Midbrain (tissue), 1 donor: ENCODE measurements at places on chromosomes 11 and 22.

DNA sequence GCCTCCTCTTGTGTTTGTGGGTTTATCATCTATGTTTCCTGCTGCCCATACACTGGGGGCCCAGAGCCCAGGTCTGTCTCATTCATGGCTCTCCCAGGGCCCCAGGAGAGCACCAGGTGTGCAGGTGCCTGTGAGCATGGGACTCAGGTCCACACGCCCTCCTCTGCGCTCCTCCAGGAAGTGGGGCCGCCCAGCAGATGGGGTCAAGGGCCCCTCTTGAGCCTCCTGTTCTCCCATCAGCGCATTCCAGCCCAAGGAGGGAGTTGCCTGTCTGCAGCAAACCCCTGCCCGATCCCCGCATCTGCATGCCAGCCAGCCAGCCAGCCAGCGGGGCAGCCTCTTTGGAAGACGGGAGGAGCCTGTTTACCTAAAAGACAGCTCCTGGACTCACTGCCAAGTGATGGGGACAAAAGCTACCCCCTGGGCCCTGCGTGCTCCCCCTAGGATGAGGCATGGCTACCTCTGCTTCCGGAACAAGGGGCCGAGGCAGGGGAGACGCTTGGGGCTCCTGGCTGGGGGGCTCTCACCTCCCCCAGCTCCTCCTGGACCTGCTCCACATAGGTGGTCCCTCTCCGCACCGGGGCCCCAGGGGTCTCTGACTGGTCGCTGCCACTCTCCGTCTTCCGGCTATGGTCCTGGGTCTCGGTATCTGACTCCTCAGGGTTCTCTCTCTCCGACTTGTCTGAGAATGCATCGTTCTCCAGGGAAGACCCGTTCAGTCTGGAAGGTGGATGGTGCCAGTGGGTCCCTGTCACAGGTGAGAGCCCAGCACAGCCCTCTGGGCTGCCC, 49.7 kb upstream of the CARS1 start:
- DNase-seq: no peak

- DNase-seq: no peak
Observed at GRCh38 chr11:46127150-46127638, 5.9 kb upstream of the PHF21A start.

DNA sequence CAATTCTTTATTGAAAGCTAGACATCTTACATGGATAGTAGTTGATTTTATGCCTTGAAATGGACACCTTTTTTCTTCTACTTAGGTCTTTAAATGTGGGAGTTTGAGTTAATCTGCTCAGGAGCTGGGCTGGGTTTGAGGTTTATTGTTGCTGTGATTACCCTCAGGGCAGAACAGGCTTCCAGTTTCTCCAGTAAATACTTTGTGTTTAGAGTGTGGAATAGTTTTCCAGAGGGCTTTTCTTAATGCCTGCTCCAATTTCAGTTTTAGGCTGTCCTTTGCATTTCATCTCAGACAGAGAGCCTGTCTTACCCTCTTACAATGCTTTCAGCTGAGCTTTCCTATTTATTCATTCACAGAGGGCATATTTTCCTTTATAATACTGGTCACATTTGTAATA, 69.9 kb upstream of the ADORA2A start:
- DNase-seq: no peak

DNA sequence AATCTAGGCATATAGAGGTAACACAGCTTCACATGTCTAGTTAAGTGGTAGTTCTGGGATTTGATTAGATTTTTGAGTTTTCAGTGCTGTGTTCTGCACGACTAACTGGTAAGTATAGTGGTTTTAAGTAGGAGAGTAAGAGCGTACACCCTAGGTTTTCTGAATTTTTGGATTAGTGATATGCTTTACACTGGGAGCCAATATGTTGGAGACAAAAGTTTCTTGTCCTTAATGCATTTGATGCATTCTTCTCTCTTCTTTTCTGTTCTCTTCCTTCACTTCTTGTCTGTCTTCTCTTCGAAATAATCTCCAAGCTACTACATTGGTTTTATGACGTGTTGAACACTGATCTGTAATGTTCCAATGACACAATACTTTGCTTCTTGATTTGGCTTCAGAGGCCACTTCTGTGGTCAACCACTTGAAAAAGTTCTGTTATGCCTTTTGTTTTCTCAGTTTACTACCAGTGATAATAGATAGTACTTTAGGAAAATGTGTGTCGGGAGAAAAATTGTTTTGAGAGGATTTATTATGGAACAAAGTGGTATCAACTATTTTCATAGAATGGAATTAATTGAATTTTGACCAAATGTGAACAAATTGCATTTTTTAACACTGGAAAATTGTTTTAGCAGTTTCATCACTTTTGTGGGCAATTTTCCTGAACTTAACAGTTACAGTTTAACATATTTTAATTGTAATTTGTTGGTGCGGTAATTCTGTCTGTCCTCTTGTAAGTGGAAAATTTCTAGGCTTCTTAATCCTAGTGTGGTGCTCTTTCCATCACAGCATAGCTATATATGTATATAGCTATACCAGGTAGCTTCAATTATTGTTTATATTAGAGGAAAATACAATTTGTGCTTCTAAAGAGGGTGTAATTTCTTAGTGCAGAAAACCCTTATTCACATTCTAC, 2.6 kb downstream of the PDE3B start:
- no peak for DNase-seq

GRCh38 chr11:119371778-119372182, 9.7 kb downstream of the USP2 start:
- DNase-seq: peak; percentile 70

GRCh38 chr11:2942872-2943710, 13.9 kb upstream of the PHLDA2 start:
- no peak for DNase-seq

DNA sequence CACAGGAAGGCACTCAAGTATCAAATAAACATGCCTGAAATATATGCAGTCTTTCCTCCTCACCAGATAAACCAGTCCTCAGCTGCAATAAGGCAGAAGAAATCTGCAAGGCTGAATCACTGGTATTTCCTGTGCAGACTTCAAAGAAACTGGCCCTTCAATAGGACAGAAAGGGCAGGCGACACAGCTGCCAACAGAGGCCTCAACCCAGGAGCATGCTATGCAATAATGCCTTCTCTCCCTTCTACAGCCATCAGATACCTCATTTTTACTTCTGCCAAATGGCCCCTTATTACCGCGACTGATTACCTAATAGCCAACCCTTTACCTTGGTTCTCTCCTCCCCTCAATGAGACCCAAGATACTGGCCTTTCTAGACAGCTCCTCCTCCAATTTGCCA, 8.0 kb downstream of the NUMA1 start:
- DNase-seq: no peak

DNA sequence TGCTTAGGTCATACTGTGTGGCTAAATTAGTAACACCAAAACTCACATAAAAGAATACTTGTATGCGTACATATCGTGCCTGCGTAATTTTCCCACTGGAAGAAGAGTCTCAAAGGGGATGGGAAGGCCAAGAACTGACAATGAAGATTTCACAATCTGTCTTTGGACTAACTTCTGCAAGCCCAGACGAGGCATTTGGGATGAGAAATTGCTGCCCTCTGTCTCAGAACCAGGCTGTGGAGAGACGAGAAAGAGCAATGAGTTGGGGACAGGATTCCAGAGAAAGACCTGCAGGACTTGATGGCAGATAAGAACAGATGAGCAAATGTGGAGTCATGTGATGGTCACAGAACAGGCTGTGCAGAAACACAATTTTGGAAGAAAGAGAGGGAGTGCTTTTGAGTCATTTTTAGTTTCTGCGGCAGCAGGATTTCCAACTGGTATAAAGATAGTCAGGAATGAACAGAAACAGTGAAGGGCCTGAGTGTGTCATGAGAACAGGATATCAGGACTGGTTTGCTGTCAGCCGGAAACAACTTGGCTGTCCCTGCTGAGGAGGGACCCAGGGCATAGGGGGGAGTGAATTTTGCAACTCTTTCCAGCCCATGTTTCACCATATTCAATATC, 82.7 kb upstream of the CTSC start:
- no peak for DNase-seq

GRCh38 chr22:35781898-35782297, 64.2 kb downstream of the APOL5 start:
- no peak for DNase-seq

GRCh38 chr11:64690235-64690634, 32.8 kb downstream of the NRXN2 start:
- DNase-seq: no peak

DNA sequence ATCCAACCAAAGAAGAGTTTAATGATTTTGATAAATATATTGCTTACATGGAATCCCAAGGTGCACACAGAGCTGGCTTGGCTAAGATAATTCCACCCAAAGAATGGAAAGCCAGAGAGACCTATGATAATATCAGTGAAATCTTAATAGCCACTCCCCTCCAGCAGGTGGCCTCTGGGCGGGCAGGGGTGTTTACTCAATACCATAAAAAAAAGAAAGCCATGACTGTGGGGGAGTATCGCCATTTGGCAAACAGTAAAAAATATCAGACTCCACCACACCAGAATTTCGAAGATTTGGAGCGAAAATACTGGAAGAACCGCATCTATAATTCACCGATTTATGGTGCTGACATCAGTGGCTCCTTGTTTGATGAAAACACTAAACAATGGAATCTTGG, 23.9 kb downstream of the KDM4D start:
- DNase-seq: no peak

DNA sequence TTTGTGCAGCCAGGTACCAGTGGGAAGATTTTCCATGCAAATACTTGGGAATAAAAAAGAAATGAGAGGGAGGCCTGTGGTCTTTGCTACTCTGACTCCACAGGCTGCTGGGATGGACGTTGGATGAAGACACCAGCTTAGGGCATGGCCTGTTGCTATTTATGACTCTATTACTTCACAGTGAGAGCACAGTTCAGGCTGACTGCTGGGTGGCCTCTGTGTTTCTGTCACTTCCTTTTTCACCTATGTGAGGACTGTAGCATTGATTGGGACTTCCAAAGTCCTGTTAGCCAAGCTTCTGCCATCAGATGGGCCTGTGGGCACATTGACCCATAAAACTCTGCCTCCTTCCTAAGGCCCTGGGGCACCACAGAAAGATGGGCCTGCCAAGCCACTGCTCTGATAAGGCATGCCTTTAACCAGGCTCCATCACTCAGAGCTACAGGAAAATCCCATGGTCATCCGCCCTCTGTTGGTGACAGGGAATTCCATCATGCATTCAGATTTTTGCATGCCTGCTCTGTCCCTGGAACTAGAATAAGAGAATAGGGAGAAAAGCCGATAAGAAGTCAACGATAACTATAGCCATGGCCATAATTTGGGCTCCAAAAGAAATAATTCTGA, 64.6 kb downstream of the KCNJ1 start:
- DNase-seq: no peak

GRCh38 chr11:55357560-55358184, 10.1 kb upstream of the OR4A15 start:
- no peak for DNase-seq

GRCh38 chr11:68503792-68504191, 43.2 kb downstream of the PPP6R3 start:
- DNase-seq: no peak

GRCh38 chr11:129286813-129287212, 88.8 kb upstream of the BARX2 start:
- no peak for DNase-seq

- DNase-seq: no peak
Observed at GRCh38 chr11:278001-278951, at the start of gene NLRP6. TSS of gene NLRP6 (plus strand) at chr11:278407. CDS start at chr11:278570, 163 bp downstream.

GRCh38 chr11:104093426-104094280, 57.2 kb downstream of the DDI1 start:
- DNase-seq: no peak

- DNase-seq: no peak
Observed at GRCh38 chr11:63764340-63764678, 4.3 kb downstream of the ZFTA start.

- no peak for DNase-seq
Observed at GRCh38 chr11:9660886-9661285, 3.0 kb upstream of the SWAP70 start.

- peak; percentile 80 for DNase-seq
Observed at GRCh38 chr22:31148953-31149627, 8.8 kb upstream of the PLA2G3 start.

GRCh38 chr11:13003736-13004493, 5.2 kb upstream of the RASSF10 start:
- no peak for DNase-seq

GRCh38 chr11:44992774-44993173, 42.1 kb upstream of the TP53I11 start:
- no peak for DNase-seq

DNA sequence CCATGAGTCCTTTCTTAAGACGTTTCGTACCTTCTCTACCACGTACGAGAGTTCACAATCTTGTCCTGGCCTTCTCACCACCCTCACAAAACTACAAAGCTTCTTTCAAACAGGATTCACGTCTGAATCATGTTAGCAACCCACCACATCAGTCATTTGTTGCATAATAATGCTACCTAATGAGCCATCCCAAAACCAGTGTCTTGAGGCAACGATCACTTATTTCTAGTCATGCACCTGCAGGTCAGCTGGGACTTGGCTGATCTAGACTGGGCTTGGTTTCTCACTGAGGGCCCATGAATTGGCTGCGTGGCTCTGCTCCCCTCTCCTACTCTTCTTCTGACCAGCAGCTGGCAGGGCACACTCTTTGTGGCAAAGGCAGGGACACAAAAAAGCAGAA, 28.3 kb downstream of the LARGE1 start:
- DNase-seq: no peak

GRCh38 chr11:71340086-71340606, 87.8 kb upstream of the SHANK2 start:
- DNase-seq: no peak

DNA sequence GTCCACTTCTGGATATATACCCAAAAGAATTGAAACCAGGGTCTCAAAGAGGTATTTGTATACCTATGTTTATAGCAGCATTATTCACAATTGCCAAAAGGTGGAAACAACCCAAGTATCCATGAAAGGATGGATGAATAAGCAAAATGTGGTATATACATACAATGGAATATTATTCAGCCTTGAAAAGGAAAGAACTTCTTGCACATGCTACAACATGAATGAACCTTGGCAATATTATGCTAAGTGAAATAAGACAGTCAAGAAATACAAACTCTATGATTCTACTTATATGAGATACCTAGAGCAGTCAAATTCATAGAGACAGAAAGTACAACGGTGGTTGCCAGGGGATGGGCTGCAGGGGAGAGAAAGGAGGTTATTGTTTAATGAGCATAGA, 21.6 kb upstream of the PAK1 start:
- DNase-seq: no peak

GRCh38 chr11:116466191-116466590, 306.6 kb downstream of the BUD13 start:
- peak; percentile 20 for DNase-seq

DNA sequence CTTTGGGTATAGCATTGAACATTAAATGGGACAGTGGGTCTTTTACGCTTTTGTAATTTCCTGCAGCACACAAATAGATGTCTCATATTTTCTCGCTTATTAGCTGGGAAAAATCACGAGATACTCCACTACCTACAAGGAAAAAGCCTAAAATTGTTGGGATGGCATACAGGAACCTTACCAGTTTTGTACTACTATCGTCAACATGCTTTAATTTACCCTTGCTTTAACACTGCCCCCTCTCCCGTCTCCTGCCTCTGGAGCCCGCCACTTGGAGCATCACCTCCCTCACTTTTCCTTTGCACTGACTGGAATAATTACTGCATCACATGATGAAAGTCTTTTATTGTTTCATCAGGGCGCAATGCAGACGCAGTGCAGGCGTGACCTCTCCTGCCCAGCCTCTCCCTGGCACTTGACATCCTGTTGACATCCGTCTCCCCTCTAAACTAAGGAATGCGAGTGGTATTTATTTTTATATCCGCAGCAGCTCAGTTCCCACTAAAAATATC, 1.0 kb upstream of the FNBP4 start:
- peak; percentile 76 for DNase-seq
